Glomerular endothelial cell (primary cell): ENCODE measurements at places on chromosomes 1 and 21.

- no peak for DNase-seq
Observed at GRCh38 chr1:90778486-90778885, 61.4 kb upstream of the BARHL2 start.

GRCh38 chr1:178397678-178398077, 99.1 kb downstream of the CLEC20A start:
- no peak for DNase-seq

- no peak for DNase-seq
Observed at GRCh38 chr1:107681001-107681479, 283.9 kb downstream of the VAV3 start.

DNA sequence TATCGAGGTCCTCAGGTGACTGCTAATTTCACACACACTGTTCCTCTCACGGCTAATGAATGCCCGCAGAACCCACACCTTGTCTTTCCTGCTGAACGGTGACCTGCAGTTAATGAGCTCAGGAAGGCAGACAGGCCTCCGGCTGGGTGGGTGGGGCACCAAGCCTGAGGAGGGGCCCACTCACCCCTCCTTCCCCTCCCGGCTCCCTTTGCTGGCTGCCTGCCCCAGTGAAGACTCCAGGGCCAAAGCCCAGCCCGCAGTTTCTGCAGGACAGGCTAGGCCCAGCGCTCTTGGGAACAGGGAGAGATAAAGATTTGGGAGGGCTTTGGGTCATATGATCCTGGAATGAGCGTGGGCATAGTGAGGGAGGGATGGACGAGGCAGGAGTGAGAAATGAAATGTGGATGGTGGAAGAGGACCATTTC, 26.4 kb downstream of the FOXO6 start:
- no peak for DNase-seq

- DNase-seq: no peak
Observed at GRCh38 chr1:60759291-60759690, 323.1 kb upstream of the NFIA start.

GRCh38 chr1:15500184-15501178, 23.5 kb downstream of the CASP9 start:
- DNase-seq: no peak

DNA sequence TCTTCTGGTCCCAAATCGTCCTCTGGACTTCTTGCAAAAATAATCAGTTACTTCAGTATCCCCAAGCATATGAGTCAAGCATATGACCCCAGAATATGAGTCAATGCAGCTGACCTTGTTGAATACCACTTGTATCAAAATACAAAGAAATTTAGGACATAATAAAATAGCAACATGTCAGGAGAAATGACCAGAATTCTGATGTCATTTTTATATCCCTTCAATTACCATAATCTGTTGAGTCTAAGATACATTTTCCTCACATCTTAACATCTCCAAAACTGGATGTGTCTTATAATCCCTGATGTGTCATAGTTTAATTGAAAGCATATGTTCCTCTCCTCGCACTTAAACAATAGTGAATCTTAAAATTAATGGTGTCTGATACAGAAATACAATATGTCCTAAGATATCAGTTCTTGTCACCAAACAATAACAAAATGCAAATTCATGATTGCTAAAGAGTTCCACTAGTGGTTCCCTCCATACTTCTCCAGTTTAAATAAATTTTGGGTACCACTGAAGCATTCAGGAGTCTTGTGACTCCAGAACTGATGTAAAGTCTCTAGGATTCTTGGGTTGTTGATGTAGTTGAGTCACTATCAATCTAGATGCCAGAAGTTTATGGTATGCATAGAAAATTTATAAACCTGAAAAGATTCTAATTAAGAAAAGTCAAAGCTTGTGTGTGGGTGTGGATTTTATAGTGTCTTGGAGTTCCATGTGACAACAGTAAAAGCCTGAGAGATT, 41.8 kb downstream of the KIFAP3 start:
- no peak for DNase-seq

- no peak for DNase-seq
Observed at GRCh38 chr1:242011894-242012660, 13.2 kb upstream of the MAP1LC3C start.

DNA sequence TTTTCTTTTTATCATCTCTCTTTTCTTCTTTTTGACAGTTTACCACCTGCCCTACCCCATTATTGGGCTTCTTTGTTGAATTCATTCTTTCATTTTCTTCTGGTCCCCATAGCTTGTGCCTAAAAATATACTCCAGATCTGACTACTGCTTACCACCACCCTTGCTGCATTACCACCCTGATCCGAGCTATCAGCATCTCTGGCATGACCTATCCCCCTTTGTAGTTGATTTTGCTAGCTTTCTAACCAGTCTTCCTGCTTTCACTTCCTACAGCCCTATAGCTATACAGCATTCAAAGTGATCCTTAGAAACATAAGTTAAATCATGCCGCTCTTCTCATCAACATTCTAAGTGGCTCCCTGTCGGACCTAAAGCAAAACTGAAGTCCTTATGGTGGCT, 59.4 kb upstream of the MPC2 start:
- DNase-seq: no peak

GRCh38 chr1:41023279-41023990, 1.9 kb upstream of the SLFNL1 start:
- DNase-seq: no peak

GRCh38 chr1:11109047-11109760, 9.5 kb upstream of the EXOSC10 start:
- DNase-seq: no peak

DNA sequence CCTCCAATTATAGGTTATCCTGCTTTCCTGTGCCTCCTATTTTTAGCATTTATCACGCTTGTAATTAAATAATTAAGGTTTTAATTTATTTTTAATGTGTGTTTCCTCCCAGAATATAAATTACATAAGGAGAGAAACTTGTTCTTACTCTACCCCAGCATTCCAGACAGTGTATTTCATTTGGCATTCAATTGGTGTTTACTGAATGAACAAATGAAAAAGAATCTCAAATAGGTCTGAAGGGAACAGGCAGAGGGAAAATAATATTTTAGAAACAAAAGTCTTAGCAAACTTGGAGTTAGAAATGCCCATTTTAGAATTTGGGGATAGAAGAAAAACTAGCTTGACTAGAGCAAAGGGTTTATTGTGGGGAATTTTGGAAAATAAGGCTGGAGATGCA, 9.9 kb upstream of the RSRP1 start:
- DNase-seq: no peak
